ENCODE measurements at places on chromosomes 3 and 15. TPM values are rescaled to one million over a fixed set of nuclear protein-coding genes. Genes with fewer than 3 reads are reported as not detected.
A peak's percentile ranks its signal among the peaks of the same experiment; 100 is the strongest.

- DNase-seq: peak; percentile 52
Observed at GRCh38 chr15:90126596-90127435, 24.5 kb upstream of the IDH2 start.

GRCh38 chr3:166721466-166721865 is 658.6 kb downstream of the ZBBX start:
- DNase-seq: no peak

DNA sequence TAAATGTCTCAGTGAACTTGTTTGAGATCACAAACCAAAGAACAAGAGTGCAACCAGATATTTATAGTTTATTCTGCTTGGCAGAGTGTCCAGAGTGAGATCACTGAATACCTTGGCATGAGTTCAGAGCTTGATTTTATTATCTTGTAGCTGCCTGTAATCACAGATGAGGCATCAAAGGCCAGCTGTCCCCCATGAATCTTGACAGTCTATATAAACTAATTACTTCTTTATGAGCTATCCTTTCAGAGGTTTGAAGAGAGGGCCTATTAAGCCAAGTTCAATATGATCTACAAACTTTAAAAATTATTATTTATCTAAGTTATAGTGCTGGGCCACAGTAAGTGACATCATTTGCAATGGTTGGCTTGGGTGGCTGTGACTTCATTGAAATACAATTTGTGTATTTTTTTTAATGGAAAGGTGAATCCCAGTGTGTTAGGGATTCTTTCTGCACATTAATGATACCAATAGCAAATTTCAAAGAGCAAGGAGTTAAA is 251.5 kb downstream of the CLSTN2 start:
- no peak for DNase-seq

Gene COLQ
- 18.7 TPM for total RNA-seq

Gene ALDH1A3
- 19.0 TPM for total RNA-seq
